ENCODE measurements at places on chromosomes 3 and 15.

GRCh38 chr3:141306922-141307321 lies 61.4 kb upstream of the ZBTB38 start:
- no peak overlapping the region for H3K27ac ChIP-seq
- no peak for DNase-seq
- no peaks in the 10 kb centered on the region for H3K27me3 ChIP-seq
- H3K4me3 ChIP-seq, result no peak overlapping the region

DNA sequence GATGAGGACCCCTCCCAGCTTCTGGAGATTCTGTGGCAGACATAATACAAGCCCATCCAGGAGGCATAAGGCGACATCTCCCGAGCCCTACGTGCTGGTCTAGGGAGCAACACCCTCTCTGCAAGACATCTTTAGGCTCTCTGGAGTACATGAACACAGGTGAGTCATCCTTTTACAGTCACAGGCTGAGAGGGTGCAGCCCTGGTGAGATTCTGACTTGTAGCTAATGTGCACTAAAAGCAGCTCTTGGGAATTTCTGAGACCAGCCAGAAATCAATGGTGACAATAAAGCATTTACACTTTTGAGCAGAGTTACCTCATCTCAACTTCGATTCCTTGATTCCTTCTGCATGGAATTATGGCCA lies 131.1 kb downstream of the XXYLT1 start:
- H3K36me3 ChIP-seq, result no peaks in the 10 kb centered on the region
- no peaks in the 10 kb centered on the region for H3K27me3 ChIP-seq

DNA sequence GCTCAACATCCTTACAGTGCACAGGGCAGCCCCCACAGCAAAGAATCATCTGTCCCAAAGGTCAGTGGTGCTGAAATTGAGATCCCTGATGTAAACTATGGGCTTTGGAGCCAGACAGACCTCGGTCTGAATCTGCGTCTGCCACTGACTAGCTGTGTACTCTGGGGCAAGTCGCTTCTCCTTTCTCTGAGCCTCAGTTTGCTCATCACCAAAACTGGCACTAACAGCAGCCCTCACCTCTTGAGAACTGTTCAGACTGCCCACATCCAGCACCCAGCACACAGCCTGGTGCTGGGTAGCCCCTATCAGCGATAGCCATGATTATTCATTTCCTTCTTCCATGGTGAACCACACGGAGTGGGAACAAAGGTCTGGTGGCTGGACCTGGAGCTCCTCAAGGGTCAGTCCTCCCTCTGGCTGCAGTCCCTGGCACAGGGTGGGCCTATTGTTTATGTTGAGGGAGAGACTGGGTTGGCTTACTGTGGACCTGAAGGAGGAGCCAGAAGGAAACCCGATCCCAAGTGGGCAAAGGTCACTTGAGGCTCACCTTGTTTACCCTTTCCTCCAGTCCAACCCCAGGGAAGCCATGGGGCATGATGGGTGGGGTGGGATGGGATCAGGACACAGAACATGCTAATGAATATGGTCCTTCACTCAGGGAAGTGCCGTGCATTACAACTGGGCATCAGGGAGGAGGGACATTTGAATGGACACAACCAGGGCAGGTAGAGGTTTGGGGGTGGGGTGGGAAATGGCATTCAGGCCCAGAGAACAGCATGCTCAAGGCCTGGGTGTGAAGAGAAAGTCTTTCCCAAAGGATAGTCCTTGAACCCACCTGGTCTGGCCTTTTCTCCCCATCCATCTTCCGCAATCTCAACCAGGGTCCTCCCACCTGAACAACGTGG lies 1.6 kb upstream of the PRKCD start:
- peaks cover 28% of the 10 kb centered on the region for H3K27me3 ChIP-seq

DNA sequence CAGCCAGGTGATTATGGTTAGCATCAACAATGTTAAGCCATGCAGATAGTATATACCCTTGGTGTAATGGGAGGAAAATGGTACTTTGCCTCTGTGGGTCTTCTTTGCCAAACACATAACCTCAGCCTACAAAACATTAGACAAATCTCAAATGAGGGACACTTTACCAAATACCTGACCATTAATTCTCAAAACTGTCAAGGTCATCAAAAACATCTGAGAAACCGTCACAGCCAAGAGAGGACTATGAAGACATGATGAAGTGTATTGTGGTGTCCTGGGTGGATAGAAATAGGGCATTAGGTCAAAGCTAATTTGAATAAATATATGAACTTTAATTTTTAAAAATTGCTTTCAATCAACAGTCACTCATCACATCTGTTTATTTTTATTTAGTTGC lies 1036.1 kb downstream of the AGBL1 start:
- H3K4me3 ChIP-seq, result no peak overlapping the region
- H3K27ac ChIP-seq, result no peak overlapping the region
- H3K4me1 ChIP-seq, result no peaks in the 10 kb centered on the region
- H3K36me3 ChIP-seq, result no peaks in the 10 kb centered on the region
- H3K27me3 ChIP-seq, result no peaks in the 10 kb centered on the region

GRCh38 chr3:58522759-58523425 lies 14.1 kb downstream of the ACOX2 start:
- no peak for DNase-seq
- H3K4me1 ChIP-seq, result peaks cover 18% of the 10 kb centered on the region
- no peaks in the 10 kb centered on the region for H3K36me3 ChIP-seq
- no peak overlapping the region for H3K4me3 ChIP-seq

GRCh38 chr3:24519368-24520100 lies 24.9 kb upstream of the THRB start:
- no peaks in the 10 kb centered on the region for H3K36me3 ChIP-seq
- H3K27ac ChIP-seq, result no peak overlapping the region
- no peak overlapping the region for H3K4me3 ChIP-seq
- H3K4me1 ChIP-seq, result peaks cover 10% of the 10 kb centered on the region
- no peaks in the 10 kb centered on the region for H3K27me3 ChIP-seq
- peak; percentile 81 for DNase-seq

DNA sequence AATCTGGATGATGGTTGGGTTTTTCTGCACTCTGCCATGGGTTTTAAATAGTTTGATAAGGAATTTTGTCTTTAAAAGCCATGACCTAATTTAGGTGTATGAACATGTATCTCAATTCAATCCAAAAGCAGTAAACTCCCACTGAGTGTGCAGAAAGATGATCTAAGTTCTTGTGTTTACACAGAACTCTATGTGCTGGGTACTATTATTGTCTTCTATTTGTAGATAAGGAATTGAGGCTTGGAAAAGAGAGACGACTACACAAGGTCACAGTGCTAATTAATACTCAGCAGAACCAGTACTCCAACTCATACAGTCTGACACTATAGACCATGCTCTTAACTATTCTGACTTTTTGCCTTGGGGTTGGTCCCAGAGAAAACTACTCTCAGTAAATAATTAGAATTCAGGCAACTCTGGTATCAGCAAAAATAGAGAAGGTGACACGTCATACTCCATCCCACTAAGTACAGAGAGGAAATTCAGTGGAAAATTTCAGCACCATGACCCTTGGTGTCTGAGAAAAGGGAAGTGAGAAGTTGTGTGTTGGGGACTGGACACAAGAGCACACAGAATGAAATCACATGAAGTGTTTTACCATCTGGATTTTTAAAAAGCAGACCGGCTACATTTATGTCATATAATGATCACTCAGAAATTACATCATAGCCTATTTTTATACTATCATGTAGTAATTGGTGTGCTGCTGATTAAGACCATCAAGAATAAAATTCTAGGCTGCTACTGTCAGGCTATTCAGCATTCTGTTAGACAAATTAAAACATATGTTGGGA lies 18.3 kb upstream of the MYH15 start:
- H3K27ac ChIP-seq, result no peak overlapping the region
- no peak overlapping the region for H3K4me3 ChIP-seq
- no peaks in the 10 kb centered on the region for H3K27me3 ChIP-seq
- H3K4me1 ChIP-seq, result no peaks in the 10 kb centered on the region

DNA sequence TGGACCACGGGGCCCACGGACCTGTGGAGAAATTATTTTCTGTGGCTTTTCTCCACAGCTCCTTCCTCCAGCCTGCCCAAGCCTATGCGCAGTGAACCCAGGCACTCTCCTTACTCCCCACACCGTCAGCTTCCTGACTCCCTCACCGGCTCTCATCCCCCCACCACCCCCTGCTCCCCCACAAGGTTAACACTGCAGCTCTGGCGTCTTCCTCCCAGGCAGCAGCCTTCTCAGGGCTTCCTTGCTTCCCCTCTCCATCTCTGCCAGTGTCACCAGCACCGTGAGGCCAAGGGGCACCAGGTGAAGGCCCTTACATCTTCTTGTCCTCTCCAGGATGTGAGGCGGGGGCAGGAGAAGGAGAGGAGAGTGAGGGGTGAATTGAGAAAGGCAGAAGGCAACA lies 168.3 kb upstream of the TLE3 start:
- no peaks in the 10 kb centered on the region for H3K36me3 ChIP-seq
- no peak overlapping the region for H3K4me3 ChIP-seq
- peaks cover 29% of the 10 kb centered on the region for H3K27me3 ChIP-seq
- DNase-seq, result no peak

GRCh38 chr3:29347412-29347811 lies 66.5 kb downstream of the RBMS3 start:
- H3K4me3 ChIP-seq, result no peak overlapping the region
- DNase-seq, result no peak
- no peaks in the 10 kb centered on the region for H3K4me1 ChIP-seq
- H3K36me3 ChIP-seq, result no peaks in the 10 kb centered on the region
- H3K27ac ChIP-seq, result no peak overlapping the region

GRCh38 chr3:109994853-109995252 lies 657.5 kb upstream of the DPPA4 start:
- H3K4me1 ChIP-seq, result no peaks in the 10 kb centered on the region
- H3K36me3 ChIP-seq, result no peaks in the 10 kb centered on the region
- no peaks in the 10 kb centered on the region for H3K27me3 ChIP-seq
- no peak overlapping the region for H3K27ac ChIP-seq
- no peak overlapping the region for H3K4me3 ChIP-seq

DNA sequence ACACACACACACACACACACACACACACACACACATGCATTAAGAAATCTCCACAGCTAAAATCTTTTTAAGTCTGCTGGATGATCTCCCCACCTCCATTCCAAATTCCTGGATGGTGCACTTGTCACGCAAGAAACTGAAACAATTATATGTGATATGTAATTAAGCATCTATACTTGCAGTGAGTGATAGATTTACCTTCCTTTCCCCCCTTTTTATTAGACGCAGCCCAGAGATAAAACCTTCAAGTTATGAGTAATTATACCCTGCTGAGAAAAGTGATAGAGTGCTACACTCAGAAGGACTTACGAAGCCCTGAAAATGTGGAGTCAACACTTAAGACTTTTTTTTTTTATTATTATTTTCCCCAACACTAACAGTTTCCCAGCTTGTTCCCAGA lies 255.2 kb downstream of the LSAMP start:
- H3K4me3 ChIP-seq, result no peak overlapping the region
- no peaks in the 10 kb centered on the region for H3K36me3 ChIP-seq
- H3K27ac ChIP-seq, result no peak overlapping the region
- H3K4me1 ChIP-seq, result no peaks in the 10 kb centered on the region

- no peak overlapping the region for H3K4me3 ChIP-seq
- no peak overlapping the region for H3K27ac ChIP-seq
- DNase-seq, result no peak
- H3K27me3 ChIP-seq, result no peaks in the 10 kb centered on the region
- H3K4me1 ChIP-seq, result peaks cover 3% of the 10 kb centered on the region
Measured at GRCh38 chr3:20100151-20100550, 59.9 kb downstream of the KAT2B start.

DNA sequence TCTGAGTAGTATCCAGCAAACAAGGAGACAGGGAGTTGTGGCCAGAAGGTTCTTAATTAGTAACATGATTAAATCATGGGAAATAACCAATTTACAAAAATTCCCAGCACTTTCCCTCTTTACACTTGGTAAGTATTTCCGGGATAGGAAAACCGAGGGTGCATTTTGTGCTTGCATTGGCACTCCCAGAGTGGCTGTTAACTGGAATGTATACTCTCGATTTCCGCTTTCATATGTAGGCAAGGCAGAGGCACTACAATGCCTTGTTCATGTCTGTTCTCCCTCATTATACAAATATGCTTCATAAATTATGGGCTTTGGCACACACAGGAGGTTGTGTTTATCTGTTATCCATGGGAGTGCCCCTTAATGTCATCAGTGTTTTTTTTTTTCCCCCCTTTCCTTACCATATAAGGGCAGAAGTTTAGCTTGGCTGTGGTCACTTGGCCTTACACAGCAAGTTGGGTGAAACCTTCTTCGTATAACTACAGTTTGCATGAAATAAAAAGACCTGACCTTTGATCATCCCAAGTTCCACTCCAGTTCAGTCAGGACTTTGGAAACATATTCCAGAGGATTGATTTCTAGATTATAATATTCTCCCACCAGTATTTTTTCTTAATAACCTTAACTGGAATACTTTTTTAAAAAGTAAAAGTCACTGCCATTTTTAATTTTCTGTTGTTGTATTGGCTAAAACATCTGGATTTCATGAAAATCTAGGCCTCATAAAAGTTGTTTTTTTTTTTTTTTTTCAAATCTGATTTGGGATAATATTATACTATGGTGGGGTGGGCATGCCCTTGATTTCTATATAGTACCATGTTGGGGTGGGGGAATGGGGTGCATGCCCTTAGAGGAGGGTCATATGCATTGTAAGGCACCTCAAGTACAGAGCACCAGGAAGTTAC lies 8.9 kb downstream of the TPM1 start:
- H3K4me1 ChIP-seq, result peaks cover 17% of the 10 kb centered on the region
- no peaks in the 10 kb centered on the region for H3K27me3 ChIP-seq
- no peak overlapping the region for H3K4me3 ChIP-seq

- no peak overlapping the region for H3K27ac ChIP-seq
- no peaks in the 10 kb centered on the region for H3K27me3 ChIP-seq
- H3K4me3 ChIP-seq, result no peak overlapping the region
- DNase-seq, result no peak
Measured at GRCh38 chr3:147669077-147669476, 259.9 kb downstream of the ZIC1 start.

DNA sequence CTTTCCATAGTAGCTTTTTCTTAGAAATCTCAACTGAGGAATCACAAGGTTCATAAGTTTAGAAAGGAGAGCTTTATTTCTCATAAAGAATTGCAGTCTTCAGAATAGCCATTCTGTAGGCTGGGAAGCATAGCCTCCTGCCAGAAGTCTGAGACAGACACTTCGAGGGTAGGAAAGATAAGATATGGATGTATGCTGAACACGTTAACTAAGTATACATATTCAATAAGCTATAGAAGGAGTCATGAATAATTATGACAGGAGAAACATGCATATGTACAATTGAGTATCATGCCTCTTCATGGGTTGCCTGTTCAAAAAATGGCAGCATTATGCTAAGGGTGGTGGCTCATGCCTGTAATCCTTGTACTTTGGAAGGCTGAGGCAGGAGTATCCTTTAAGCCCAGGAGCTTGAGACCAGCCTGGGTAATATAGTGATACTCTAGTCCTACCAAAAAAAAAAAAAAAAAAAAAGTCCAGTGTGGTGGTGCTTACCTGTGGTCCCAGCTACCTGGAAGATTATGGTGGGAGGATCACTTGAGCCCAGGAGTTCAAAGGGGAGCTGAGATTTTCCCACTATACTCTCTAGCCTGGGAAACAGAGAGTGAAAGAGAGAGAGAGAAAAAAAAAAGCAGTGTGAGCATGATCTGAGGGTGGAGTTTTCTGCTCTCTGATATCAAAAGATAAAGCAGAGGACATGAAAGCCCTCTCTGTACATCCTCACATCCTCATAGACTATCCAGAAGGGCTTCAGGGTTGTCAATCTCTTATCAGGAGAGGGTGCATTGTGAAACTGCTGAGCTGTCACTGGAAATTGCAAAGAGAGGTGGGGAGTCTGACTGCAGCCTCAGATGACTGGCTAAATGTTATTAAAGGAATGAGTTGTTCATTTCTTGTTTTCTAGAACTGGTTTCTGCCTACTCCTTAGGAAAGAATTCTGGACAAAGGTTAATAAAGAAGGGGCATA lies 23.6 kb upstream of the CADPS start:
- H3K4me1 ChIP-seq, result no peaks in the 10 kb centered on the region
- no peaks in the 10 kb centered on the region for H3K36me3 ChIP-seq
- DNase-seq, result no peak
- no peak overlapping the region for H3K27ac ChIP-seq
- H3K4me3 ChIP-seq, result no peak overlapping the region

All from mesenchymal stem cell (in vitro differentiated cells and primary cell).